ENCODE measurements at places on chromosomes 7 and 10. TPM values are rescaled to one million over a fixed set of nuclear protein-coding genes. Genes with fewer than 3 reads are reported as not detected.

HOXA1 gene
- not detected for total RNA-seq

GNAT3 gene
- total RNA-seq = not detected

CHST15 gene
- total RNA-seq = 8.4 TPM

SEMA3D gene
- total RNA-seq = 13.9 TPM

FANK1 gene
- total RNA-seq = 7.8 TPM

CFAP70 gene
- 0.70 TPM for total RNA-seq

DPYSL4 gene
- total RNA-seq = 7.7 TPM

MYH16 gene
- not detected for total RNA-seq

- H3K27ac ChIP-seq = no peak overlapping the region
- no peak overlapping the region for H3K4me3 ChIP-seq
- no peaks in the 10 kb centered on the region for H3K4me1 ChIP-seq
- H3K27me3 ChIP-seq = no peaks in the 10 kb centered on the region
- no peak for DNase-seq
Observed at GRCh38 chr7:116740231-116740630, 68.2 kb downstream of the MET start.

- H3K27me3 ChIP-seq = no peaks in the 10 kb centered on the region
- no peak overlapping the region for H3K4me3 ChIP-seq
- DNase-seq = no peak
- H3K27ac ChIP-seq = no peak overlapping the region
Observed at GRCh38 chr10:62116896-62117295, 151.7 kb downstream of the RTKN2 start.

DNA sequence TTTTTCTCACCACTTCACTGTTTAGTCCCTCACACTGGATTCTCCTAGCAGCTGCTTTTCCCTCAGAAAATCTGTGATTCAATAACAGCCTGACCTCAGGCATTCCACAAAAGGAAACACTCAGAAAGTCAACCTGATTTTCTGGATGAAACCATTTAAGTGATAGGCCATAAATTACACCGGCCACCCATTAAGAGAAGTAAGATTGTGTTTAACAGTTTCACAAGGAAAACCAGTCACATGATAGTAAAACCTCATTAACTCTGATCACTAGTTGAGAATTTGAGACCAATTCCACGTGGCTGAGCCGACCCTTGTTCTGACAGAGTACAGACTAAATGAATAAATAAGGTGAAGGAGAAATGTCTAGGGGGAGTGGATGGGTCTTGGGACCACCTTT lies 7.7 kb downstream of the GRM8 start:
- peaks cover 35% of the 10 kb centered on the region for H3K27me3 ChIP-seq
- no peaks in the 10 kb centered on the region for H3K36me3 ChIP-seq
- no peak for DNase-seq
- H3K4me3 ChIP-seq = no peak overlapping the region
- H3K27ac ChIP-seq = no peak overlapping the region
- H3K4me1 ChIP-seq = no peaks in the 10 kb centered on the region

DNA sequence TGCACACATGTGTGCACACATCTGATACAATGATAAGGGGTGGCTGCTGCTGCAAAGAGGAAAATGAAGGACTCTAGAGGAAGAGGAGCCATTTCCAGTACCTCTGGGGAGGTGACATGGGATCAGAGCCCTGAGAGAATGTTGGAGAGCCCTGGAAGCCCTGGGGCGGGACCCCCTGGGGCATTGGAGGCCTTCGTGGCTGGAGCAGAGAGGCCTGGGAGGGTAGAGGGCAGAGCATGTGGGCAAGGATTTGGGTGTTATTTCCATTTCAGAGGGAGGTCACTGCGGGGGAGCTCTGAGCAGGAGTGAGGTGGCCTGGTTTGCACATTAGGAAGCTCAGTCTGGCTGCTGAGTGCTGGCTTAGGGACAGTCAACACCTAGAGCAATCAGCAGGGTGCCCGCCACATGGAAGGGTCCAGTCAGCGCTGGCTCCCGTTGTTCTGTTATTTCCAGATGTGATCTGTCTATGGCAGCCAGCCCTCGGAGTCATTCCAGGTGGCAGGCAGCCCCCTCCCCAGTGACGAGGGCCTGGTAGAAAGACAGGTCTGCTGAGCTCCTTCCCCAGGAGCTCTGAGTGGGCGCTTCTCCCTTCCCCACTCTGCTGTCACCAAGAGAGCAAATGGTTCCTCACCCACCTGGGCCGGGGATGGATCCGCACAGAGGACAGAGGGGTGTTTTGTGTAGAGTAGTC lies 24.1 kb upstream of the BTBD16 start:
- no peak for DNase-seq
- H3K27me3 ChIP-seq = no peaks in the 10 kb centered on the region
- H3K4me1 ChIP-seq = no peaks in the 10 kb centered on the region
- H3K27ac ChIP-seq = no peak overlapping the region
- peaks cover 31% of the 10 kb centered on the region for H3K36me3 ChIP-seq

GRCh38 chr10:113746217-113746957 lies 5.1 kb upstream of the PLEKHS1 start:
- H3K36me3 ChIP-seq = no peaks in the 10 kb centered on the region
- no peak overlapping the region for H3K27ac ChIP-seq
- H3K4me3 ChIP-seq = peak overlapping the region; percentile 39
- no peak for DNase-seq

DNA sequence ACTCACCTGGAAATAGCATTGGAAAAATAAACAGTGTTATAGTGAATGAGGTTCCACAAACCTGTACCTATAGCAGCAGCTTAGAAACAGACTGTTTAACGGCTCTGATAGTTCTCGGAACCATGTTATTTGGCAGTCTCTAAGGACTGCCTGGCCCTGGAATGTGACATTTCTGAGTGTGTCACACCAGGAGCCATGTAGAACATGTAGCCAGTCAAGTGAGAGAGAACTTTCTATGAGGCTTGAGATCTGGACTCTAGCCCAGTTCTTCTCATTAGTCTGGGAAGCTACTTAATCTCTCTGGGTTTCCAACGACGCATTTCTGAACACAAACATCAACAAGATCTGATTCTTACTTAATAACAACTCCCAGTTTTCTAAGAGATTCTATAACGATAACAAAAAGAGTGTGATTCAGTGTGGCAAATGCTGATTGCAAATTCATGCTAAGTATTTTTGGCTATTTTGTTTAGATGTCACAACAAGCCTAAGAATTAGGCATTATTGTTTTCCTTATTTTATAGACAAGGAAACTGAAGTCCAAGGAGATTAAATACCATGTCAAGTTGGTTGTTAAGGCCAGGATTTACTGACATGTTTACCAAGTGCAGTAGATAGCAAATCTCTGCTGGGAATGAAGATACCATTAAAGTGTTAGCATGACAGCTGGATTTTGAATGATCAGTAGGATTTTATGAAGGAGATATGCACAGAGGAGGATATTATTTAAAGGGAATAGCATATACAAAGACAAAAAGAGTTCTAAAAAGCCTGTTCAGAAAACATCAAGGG lies 47.2 kb downstream of the APBB1IP start:
- no peak overlapping the region for H3K27ac ChIP-seq
- no peaks in the 10 kb centered on the region for H3K36me3 ChIP-seq
- no peaks in the 10 kb centered on the region for H3K4me1 ChIP-seq
- no peaks in the 10 kb centered on the region for H3K27me3 ChIP-seq

GRCh38 chr7:96855691-96856090 lies 146.0 kb upstream of the SEM1 start:
- no peaks in the 10 kb centered on the region for H3K36me3 ChIP-seq
- H3K27ac ChIP-seq = no peak overlapping the region
- peaks cover 6% of the 10 kb centered on the region for H3K4me1 ChIP-seq

DNA sequence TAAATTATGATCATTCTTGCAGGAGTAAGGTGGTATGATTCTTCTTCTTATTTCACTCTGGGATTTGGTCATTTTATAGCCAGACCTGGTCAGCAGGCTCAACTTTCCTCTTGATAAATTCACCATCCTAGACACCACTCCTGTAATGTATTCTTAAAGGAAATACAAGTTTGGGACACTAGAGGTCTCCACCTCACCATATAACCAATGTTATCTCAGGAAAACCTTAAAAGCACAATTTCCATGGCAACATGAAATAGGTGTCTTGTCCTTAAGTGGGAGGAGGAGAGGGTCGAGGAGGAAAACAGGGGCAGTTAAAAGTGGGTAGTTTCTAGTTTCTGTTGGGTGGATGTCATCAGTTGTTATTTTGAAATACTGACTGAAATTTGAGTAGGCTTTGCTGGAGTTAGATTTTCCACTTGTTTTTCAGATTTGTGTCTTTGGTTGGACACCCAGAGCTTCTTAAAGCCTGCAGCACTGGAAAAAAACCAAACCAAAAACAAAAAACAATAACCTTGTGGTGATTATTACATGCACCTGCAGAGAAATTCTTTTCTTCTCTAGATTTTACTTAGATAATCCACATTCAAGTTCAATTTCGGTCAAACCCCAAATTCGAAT lies 163.1 kb downstream of the PRKCQ start:
- no peaks in the 10 kb centered on the region for H3K36me3 ChIP-seq
- DNase-seq = no peak
- no peaks in the 10 kb centered on the region for H3K27me3 ChIP-seq
- no peaks in the 10 kb centered on the region for H3K4me1 ChIP-seq
- H3K27ac ChIP-seq = no peak overlapping the region
- no peak overlapping the region for H3K4me3 ChIP-seq

GRCh38 chr7:137204246-137204645 lies 139.3 kb downstream of the PTN start:
- no peaks in the 10 kb centered on the region for H3K36me3 ChIP-seq
- no peak overlapping the region for H3K4me3 ChIP-seq
- H3K27me3 ChIP-seq = no peaks in the 10 kb centered on the region
- DNase-seq = no peak
- no peak overlapping the region for H3K27ac ChIP-seq
- H3K4me1 ChIP-seq = no peaks in the 10 kb centered on the region

GRCh38 chr10:23478570-23478969 lies 39.7 kb downstream of the OTUD1 start:
- DNase-seq = no peak
- H3K27me3 ChIP-seq = no peaks in the 10 kb centered on the region
- H3K4me3 ChIP-seq = no peak overlapping the region
- H3K36me3 ChIP-seq = no peaks in the 10 kb centered on the region

GRCh38 chr7:22442187-22442881 lies 57.7 kb downstream of the STEAP1B start:
- H3K27me3 ChIP-seq = no peaks in the 10 kb centered on the region
- no peaks in the 10 kb centered on the region for H3K36me3 ChIP-seq

- H3K4me1 ChIP-seq = no peaks in the 10 kb centered on the region
- no peak overlapping the region for H3K27ac ChIP-seq
- H3K27me3 ChIP-seq = no peaks in the 10 kb centered on the region
- no peaks in the 10 kb centered on the region for H3K36me3 ChIP-seq
Observed at GRCh38 chr10:109618301-109618700, 305.0 kb downstream of the XPNPEP1 start.

GRCh38 chr10:20936396-20936795 lies 39.3 kb upstream of the NEBL start:
- H3K4me1 ChIP-seq = no peaks in the 10 kb centered on the region
- no peak overlapping the region for H3K27ac ChIP-seq
- H3K27me3 ChIP-seq = no peaks in the 10 kb centered on the region
- no peaks in the 10 kb centered on the region for H3K36me3 ChIP-seq
- no peak for DNase-seq

- no peaks in the 10 kb centered on the region for H3K27me3 ChIP-seq
- no peak overlapping the region for H3K27ac ChIP-seq
- peaks cover 22% of the 10 kb centered on the region for H3K36me3 ChIP-seq
Observed at GRCh38 chr7:44379366-44380188, 54.2 kb upstream of the CAMK2B start.

DNA sequence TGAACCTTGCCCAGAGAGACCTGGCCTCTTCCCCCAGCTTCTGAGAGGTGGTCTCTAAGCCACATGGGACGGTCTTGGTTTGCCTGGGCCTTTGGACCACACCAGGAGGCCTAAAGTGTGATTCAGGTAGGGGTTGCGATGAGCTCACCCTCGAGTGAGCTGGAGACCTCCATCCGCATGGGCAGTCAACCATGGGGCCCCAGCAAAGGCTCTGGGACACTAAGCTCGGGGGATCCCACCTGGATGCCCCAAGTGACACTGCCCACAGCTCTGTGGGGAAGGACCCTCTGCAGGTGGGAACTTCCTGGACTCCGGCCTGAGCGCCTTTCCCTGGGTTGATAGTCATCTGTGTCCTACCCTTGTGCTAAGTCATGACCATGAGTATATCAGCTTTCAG lies 57.1 kb upstream of the FAM20C start:
- H3K27me3 ChIP-seq = no peaks in the 10 kb centered on the region
- no peaks in the 10 kb centered on the region for H3K36me3 ChIP-seq
- DNase-seq = peak; percentile 30
- no peak overlapping the region for H3K27ac ChIP-seq
- H3K4me1 ChIP-seq = no peaks in the 10 kb centered on the region

GRCh38 chr7:150398108-150398964 lies 19.2 kb downstream of the ZNF775 start:
- H3K4me1 ChIP-seq = peaks cover 20% of the 10 kb centered on the region
- H3K4me3 ChIP-seq = no peak overlapping the region
- no peak overlapping the region for H3K27ac ChIP-seq
- peaks cover 4% of the 10 kb centered on the region for H3K36me3 ChIP-seq

GRCh38 chr7:100655908-100656674 lies at the start of gene ACTL6B:
TSS of gene ACTL6B (minus strand) at chr7:100656448. CDS start at chr7:100656354, 94 bp downstream.
- peak; percentile 95 for DNase-seq
- H3K27me3 ChIP-seq = peaks cover 23% of the 10 kb centered on the region
- no peak within 1 kb of the TSS for H3K4me3 ChIP-seq
- H3K4me1 ChIP-seq = no peaks in the 10 kb centered on the region

- no peaks in the 10 kb centered on the region for H3K27me3 ChIP-seq
- H3K4me3 ChIP-seq = no peak overlapping the region
- DNase-seq = no peak
Observed at GRCh38 chr7:113797420-113798010, 121.3 kb downstream of the PPP1R3A start.

- no peak overlapping the region for H3K4me3 ChIP-seq
- no peaks in the 10 kb centered on the region for H3K27me3 ChIP-seq
- no peak overlapping the region for H3K27ac ChIP-seq
Observed at GRCh38 chr7:129298268-129298893, 73.6 kb downstream of the AHCYL2 start.

- no peaks in the 10 kb centered on the region for H3K4me1 ChIP-seq
- no peaks in the 10 kb centered on the region for H3K36me3 ChIP-seq
- DNase-seq = no peak
- H3K27ac ChIP-seq = no peak overlapping the region
- H3K27me3 ChIP-seq = peaks cover 22% of the 10 kb centered on the region
Observed at GRCh38 chr10:79933961-79934360, 14.9 kb downstream of the SFTPD start.

GRCh38 chr7:30348083-30348560 lies 63.7 kb downstream of the ZNRF2 start:
- H3K27ac ChIP-seq = no peak overlapping the region
- H3K4me3 ChIP-seq = no peak overlapping the region
- no peaks in the 10 kb centered on the region for H3K36me3 ChIP-seq
- peak; percentile 53 for DNase-seq

DNA sequence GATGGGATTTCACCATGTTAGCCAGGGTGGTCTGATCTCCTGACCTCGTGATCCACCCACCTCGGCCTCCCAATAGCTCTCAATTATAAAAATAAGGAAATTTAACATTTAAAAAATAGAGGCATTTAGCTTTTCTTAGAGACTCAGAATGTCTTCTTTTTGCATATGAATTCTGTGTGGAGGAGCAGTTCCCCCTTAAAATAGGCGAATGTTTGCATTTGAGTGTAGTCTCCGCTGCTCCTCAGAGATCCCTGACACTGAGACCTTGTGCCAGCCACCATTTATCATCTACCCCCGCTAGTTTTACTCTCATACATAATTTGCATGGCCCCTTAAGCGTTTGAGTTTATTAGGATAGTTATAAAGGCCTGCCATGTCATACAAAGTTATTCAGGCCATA lies 461.9 kb downstream of the SORCS3 start:
- no peak overlapping the region for H3K27ac ChIP-seq
- H3K4me3 ChIP-seq = no peak overlapping the region

GRCh38 chr7:83996879-83997278 lies 197.7 kb downstream of the SEMA3A start:
- H3K27ac ChIP-seq = no peak overlapping the region
- no peaks in the 10 kb centered on the region for H3K4me1 ChIP-seq
- H3K36me3 ChIP-seq = peaks cover 56% of the 10 kb centered on the region
- H3K27me3 ChIP-seq = no peaks in the 10 kb centered on the region

Measured in endodermal cell (in vitro differentiated cells).